ENCODE measurements at places on chromosomes 1 and 21. TPM values are rescaled to one million over a fixed set of nuclear protein-coding genes. Genes with fewer than 3 reads are reported as not detected.

The AJAP1 gene
- under 0.01 TPM for total RNA-seq

The GREM2 gene
- 0.31 TPM for total RNA-seq

The TDRD10 gene
- not detected for total RNA-seq

The TSTD1 gene
- total RNA-seq = 37.0 TPM

The KRTAP7-1 gene
- total RNA-seq = not detected

The OR2AK2 gene
- 0.10 TPM for total RNA-seq

The CCT8 gene
- total RNA-seq = 120 TPM

The RAB42 gene
- 0.52 TPM for total RNA-seq

The ABCA4 gene
- total RNA-seq = not detected

The ARHGAP30 gene
- total RNA-seq = 60.3 TPM

The CD53 gene
- total RNA-seq = 334 TPM
